ENCODE measurements at places on chromosomes 13 and 19.

GRCh38 chr19:32129141-32129540 is 216.3 kb upstream of the ZNF507 start:
- DNase-seq = no peak

GRCh38 chr13:43240278-43240677 is 216.9 kb downstream of the DNAJC15 start:
- no peak for DNase-seq

- DNase-seq = no peak
Measured at GRCh38 chr19:14368011-14368513, 13.2 kb upstream of the ADGRE5 start.

- DNase-seq = no peak
Measured at GRCh38 chr13:34750078-34750931, 191.8 kb upstream of the NBEA start.

- no peak for DNase-seq
Measured at GRCh38 chr13:73833325-73834070, 300.7 kb downstream of the KLF12 start.

- DNase-seq = no peak
Measured at GRCh38 chr19:13585512-13585911, 79.2 kb upstream of the CACNA1A start.
